ENCODE measurements at places on chromosomes 5 and 9.

DNA sequence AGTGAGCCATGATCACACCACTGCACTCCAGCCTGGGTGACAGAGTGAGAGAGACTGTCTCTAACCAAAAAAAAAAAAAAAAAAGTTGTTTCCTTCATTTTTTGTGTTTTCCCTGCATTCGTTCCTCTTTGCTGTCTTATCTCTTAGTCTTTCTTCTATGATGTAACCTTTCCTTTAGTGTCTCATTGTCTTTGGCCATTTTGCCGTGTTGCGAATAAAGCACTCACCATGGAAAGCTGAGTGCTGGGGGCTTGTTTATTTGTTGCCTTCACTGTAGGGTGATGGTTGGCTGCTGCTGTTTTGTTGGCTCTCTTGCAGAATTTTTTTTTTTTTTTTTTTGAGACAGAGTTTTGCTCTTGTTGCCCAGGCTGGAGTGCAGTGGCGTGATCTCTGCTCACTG, 7.7 kb downstream of the EHMT1 start:
- DNase-seq, result no peak

DNA sequence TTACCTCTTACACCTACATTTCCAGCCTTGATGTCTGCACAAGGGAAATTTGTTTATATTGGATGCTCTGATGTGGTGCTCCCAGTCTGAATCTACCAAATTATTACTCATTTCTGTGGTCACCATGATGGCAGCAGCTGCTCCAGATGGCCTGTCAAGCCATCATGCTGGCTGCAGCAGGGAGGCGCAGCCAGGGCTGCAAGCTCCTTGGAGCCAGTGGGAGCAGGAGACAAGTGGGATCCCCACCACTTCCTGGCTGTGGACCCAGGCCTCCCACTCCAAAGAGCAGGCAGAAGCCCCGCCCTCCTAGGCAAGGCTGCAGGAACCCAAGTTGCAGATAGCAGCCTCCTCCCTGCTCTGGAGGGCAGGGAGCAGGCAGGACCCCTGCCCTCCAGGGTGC, 241.1 kb upstream of the ATP10B start:
- DNase-seq, result no peak

- no peak for DNase-seq
Observed at GRCh38 chr9:123493627-123494026, 137.6 kb downstream of the CRB2 start.

GRCh38 chr9:131666029-131666428, 73.8 kb downstream of the RAPGEF1 start:
- no peak for DNase-seq

DNA sequence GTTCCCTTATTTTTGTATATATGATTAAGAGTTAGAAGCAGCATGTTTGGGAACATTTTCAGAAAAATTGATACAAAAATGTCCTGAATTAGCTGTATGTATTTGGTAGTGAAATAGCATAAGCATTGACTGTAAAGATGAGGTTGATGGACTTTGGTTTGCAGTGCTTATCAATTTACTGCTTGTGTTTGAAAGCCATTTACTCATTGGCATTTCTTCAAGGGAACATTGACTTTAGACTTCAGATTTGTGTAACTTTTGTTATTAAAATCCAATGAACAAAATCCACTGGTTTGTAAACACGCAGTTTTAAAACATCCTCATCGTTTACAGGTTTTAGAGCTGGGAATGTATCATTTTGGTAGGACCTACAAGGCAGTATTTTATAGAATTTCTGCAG, 61.3 kb downstream of the KDM4C start:
- no peak for DNase-seq

- no peak for DNase-seq
Observed at GRCh38 chr5:159928122-159928909, 12.0 kb downstream of the ADRA1B start.

GRCh38 chr5:116970318-116970717, 395.7 kb upstream of the SEMA6A start:
- no peak for DNase-seq

GRCh38 chr5:156188016-156188415, 138.9 kb upstream of the SGCD start:
- peak; percentile 34 for DNase-seq

- DNase-seq, result peak; percentile 84
Observed at GRCh38 chr9:99368341-99369326, 146.6 kb downstream of the SEC61B start.

DNA sequence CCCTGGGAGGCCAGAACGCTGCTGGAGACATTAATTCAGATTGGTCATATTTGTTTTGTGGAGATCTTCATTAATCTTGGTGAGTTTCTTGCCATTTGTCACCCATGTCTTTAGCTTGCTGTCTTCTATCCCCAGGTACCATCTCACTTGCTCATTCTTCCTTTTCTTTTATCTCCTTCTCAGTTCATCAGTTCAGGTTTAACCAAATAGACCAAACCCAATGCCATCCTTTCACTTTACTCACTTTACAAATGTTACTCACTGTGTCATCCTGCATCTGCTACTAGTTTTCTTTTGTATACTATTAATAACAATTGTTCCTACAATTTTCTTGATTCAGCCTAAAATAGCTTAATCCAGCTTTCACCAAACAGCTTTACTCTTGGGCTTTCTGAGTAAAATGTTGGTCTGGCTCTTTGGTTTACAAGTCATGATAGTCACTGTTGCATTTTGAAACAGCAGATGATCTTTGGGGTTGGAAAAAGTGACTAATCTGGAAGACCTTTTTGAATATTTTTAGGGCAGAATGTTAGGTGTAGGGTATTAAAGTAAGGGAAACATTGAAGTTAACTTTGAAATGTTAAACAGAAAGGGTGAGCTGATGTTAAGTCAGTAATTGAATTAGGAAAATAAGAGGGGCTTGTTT, 246.9 kb downstream of the ZSWIM6 start:
- DNase-seq, result no peak

DNA sequence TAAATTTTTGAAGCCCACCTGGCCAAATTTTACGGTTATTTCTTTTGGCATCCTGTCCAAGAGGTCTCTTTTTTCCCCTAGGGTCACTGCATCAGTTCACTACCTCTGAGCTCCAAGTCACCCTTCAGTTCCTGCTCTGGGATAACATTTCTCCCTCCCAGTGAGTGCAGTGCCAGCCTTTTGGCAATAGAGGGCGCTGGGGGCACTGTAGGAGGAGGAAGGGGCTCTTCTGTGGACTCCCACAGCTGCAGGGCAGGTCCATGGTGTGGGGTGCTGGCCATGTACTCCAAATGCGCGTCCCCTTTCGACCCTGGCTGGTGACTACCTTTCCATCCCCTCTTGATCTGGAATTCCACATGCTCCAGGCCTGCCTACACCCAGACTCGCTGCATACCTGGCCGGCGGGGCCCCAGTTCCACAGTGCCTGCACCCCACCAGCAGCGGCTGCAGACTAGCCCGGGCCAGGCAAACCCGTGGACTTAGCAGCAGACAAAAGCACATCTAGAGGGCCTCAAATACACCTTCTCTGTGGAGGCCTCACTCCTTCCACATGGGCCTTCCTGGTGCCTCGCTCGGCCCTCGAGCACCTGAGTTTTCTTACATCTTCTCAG, 20.3 kb upstream of the NINJ1 start:
- no peak for DNase-seq

DNA sequence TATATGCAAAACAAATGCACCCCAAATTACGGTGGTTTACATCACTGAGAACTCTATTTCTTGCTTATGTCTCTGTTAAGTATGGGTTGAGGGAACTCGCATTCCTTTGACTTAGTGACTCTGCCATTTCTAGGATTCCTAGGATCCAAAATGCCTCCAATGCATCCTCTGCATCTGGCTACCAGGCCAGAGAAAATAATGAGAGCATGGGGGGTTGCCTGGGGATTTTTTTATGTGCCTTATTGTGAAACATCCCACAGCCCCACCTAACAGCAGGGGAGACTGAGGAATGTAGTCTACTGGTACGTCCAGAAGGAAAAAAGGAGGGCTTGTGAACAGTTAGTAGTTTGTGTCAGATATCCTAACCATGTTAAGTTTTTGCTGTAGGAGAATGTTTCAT, 466.0 kb upstream of the ARRDC3 start:
- no peak for DNase-seq

DNA sequence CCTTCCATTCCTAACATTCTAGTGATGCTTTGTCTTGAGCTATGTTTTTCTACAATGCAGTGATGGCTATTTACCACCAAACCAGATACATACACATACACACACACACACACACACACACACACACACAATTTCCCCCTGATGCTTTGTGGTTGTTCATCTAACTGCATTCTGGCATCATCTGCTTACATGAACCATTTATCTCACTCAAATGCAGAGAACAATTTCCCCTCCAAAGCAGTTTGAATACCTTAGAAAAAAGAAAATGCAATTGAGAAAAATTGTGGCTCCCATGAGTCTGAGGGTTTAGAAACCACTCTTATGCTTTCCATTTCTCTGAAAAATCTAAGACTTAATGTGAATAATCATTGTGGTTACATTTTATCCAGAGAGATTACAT, 1024.8 kb downstream of the TLE4 start:
- no peak for DNase-seq

- no peak for DNase-seq
Observed at GRCh38 chr9:91835632-91836031, 114.4 kb downstream of the ROR2 start.

DNA sequence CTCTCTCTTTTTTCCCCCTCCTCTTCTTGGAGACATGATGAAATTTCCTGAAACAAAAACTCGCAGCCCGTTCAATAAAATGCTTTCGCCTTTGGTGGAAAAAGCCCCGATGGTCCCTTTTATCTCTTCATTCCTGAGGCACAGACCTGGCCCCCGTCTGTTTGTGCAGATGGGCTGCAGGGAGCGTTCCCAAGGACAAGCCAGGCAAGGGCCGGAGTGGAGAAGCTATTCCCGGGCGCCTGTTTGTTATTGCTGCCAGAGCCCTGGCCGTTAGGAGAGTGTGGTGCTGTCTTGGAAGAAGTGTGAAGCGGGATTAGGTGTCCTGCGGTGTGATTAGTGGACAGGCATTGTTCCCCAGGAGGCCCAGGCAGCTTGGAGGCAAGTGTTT, 71.9 kb downstream of the SMIM23 start:
- DNase-seq, result peak; percentile 70

DNA sequence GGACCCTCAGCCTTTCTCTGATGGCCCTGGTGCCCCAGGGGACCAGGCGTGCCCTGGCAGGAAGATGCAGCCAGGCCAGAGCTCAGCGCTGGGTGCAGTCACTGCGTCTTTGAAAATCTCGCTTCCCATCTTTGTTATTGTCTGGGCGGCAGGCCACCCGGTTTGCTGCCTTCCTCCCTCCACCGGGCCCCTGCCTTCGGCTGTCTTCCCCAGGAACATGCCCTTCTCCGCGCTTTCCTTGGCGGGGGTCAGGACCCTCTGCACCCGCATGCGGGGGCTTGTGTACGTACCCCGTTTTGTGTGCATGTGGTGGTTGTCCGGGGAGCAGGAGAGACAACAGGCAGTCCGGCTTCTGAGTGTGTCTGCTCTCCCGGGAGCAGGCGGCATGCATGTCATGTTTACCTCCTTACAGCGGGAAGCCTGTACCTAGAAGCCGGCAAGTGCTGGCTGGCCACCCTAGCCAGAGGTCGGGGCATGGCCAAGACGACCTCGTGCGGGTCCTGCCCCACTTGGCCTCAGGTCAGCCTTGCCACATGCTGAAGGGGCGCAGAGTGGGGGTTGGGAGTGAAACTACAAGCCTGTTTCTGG, 49.5 kb downstream of the DAB2IP start:
- no peak for DNase-seq

- no peak for DNase-seq
Observed at GRCh38 chr9:5428794-5429528, 8.8 kb downstream of the PLGRKT start.

GRCh38 chr5:132981288-132981687, 17.9 kb upstream of the AFF4 start:
- no peak for DNase-seq

- no peak for DNase-seq
Observed at GRCh38 chr9:96551403-96551802, 68.2 kb downstream of the CDC14B start.

DNA sequence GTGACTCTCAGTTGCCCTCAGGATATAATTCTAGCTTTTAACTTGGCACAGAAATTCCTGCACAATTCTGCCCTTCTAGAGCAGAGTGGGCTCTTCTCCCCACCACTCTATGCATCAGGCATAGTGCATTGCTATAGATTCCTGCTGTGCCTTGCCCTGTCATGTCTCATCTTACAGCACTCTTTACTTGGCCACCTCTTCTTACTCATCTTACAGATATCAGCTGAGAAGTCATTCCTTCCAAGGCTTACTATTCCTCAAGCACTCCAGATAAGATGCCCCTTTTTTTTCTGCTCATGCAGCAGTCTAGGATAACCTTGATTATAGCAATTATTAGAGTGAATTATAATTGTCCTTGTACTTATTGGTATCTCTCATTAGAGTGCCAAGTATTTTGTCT, 5.6 kb downstream of the FAM221B start:
- no peak for DNase-seq

DNA sequence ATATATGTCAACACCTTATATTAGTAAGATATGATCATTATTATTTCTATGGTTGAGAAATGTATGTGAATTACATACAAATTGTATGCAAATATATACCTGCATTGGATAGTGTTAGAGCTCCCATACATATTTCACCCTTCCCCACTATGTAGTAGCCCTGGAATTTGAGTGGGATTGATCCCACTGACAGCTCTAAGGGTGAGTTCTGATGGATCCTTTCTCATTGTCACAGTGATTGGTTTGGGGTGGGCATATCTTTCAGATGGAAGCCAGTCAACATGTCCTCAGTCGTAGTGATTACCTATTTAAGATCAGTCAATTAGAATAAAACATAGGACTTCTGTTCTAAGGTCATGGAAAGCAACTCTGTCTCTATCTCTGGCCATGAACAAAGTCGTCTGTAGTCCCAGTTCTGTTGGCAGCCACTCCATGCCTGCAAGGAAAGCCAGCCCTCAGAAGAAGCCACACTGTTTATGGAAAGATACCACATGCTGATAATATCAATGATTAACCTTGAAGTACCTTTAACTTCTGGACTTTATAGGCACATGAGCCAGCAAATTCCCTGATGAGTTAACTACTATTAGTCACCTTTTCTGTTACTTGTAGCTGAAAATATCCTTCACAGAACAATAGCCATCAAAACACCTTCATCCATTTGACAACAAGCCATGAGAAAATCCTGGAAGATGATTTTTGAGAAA, 5.1 kb upstream of the CCDC192 start:
- DNase-seq, result no peak

- no peak for DNase-seq
Observed at GRCh38 chr5:81326554-81326953, 25.2 kb downstream of the ZCCHC9 start.

DNA sequence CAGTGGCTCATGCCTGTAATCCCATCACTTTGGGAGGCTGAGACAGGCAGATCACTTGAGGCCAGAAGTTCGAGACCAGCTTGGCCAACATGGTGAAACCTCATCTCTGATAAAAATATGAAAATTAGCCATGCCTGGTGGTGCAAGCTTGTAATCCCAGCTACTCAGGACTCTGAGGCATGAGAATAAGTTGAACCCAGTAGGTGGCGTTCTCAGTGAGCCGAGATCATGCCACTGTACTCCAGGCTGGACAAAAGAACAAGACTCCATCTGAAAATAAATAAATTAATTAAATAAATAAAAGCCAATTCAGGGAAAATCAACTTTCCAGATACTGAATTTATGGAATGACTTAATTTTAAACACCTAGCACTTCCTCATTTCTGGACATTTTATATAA, 1722.1 kb downstream of the MAT2B start:
- no peak for DNase-seq

GRCh38 chr5:36026706-36027465, 35.7 kb upstream of the UGT3A1 start:
- no peak for DNase-seq

Measured in left hindlimb (tissue), 1 donor.